PC-3 (cell line): ENCODE measurements at places on chromosomes 6 and 20. TPM values are rescaled to one million over a fixed set of nuclear protein-coding genes. Genes with fewer than 3 reads are reported as not detected.
A peak's percentile ranks its signal among the peaks of the same experiment; 100 is the strongest.

DNA sequence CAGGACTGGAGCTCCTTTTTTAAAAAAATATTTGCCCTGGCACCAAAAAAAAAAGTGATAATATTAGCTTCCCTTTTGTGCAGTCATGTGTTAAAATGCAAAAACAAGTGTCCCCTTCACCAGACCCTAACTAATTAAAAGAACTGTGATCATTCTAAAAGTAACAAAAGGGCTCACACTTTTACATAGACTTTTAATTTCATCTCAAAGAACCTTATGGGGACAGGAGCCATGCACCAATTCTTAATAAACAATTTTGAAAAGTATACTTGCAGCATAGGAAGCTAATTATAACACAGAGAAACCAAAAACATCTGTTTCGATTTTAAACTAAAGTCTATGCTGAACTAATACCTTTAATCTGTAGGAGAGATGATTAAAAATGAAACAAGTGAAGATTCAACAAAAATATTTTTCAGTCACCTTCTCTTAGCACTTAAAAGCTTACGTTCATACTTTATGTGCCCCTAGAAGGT, 17.3 kb downstream of the STX7 start:
- DNase-seq, result no peak

SLC17A9 gene
- total RNA-seq, result not detected in 2 replicates

DNA sequence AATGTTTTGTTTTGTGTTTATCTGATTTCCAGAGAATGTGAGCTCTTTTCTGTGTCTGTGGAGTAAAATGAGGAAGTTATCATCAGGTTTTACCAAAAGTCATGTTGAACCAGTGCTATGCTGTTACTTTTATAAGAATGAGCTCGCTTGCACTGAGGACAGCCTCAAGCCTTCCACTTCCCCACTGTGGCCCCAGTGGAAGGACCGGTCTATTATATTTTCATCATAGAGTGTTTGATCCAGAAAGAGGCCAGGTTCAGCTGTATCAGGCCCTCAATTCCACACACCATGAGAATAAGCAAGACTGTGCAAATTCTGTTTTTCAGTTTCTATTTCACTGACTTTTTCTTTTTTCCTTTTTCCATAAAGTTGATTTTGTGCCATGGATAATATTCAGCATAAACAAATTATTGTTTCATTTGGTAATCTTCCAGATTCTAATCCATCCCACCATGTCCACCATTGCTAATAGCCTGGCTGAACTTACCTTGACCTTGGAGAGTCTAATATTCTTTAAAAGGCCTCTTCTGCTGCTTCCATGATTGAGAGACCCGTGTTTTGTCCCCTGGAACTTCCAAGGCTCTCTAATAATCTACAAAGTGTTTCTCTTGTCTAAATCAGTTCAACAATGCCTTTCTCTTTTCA, 286.2 kb downstream of the THBS2 start:
- DNase-seq, result no peak

GRCh38 chr6:122118945-122119506, 280.4 kb upstream of the HSF2 start:
- no peak for DNase-seq

- DNase-seq, result no peak
Observed at GRCh38 chr6:109472132-109472995, 10.7 kb downstream of the ZBTB24 start.

TNXB gene
- total RNA-seq, result 2.9 and 3.3 TPM in 2 replicates

CNR1 gene
- not detected in 2 replicates for total RNA-seq

GRCh38 chr6:32983964-32984621, 15.7 kb downstream of the BRD2 start:
- DNase-seq, result no peak

DNA sequence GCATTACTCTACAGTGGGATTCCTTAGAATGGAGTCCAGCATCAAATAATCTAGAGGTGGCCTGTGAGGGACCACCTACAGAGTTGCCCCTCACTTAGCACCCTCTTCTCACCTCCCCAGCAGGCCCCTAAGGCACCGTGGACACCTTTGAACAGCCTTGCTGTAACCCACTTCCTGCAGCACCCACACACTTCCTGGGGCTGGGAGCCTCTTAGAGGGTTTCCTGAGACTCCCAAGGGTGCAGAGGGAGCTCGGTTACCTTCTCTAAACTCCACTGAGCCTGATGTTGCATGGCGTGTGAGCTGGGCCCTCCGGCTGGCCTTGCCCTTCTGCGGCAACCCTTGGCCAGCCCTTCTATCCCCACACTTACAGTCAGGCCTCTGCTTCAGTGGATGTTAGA, 7.3 kb upstream of the SIRPG start:
- DNase-seq, result no peak

NFATC2 gene
- 12.4 and 12.9 TPM in 2 replicates for total RNA-seq

- DNase-seq, result no peak
Observed at GRCh38 chr20:43188861-43189553, 699 bp downstream of the PTPRT start.

- no peak for DNase-seq
Observed at GRCh38 chr6:164331026-164331425, 916.5 kb downstream of the QKI start.

DNA sequence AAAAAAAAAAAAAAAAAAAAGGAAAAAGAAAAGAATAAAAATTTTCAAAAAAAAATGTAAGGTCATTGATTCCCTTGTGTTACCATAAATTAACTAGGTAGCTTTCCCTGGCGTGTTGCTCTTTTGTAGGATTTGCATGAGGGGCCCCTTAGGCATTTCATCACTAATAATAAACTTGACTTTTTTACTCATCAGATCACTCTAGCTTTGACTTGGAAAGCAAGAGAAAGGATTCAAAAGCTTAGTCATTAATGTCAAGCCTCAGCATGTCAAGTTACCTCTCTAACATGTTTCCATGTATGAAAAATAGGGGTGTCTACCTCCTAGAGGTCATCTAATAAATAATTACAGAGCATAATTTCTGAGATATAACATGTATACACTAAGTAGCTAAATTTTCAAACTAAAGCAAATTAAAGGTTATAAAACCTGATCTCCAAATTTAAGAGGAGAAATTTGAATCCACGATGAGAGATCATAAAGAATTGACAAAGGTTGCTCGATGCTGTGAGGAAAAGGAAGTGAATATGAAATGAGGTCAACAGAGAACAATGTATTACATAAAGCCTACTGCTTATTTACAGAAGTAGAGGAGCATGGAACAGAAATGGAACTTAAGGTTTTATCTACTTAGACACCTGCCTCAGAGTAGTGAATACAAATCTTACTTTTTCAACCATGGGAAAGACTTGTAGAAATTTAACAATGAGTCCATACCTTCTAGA, 86.8 kb downstream of the ARHGAP18 start:
- no peak for DNase-seq

DNA sequence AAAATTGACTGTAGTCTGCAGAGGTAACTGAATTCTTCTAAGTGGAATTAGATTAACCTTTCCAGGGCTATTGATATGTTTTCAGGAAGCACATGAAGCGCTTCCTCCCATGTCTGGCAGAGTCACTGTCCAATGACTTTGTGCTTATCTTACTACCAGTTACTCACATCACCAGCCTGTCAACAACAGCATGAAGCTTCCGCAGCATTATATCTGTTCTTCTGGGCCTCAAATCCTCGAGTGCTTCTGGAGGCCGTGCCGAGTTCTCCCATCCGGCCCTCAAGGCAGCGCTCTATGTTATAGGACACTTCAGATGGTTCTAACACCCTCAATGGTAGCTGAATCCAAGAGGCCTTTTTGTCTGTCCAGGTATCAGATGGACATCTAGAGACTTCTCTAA, 33.2 kb downstream of the PSMG4 start:
- no peak for DNase-seq

GRCh38 chr20:25503936-25504335, 81.4 kb downstream of the NINL start:
- DNase-seq, result no peak

GRCh38 chr6:170221753-170222400, 69.0 kb downstream of the DLL1 start:
- DNase-seq, result no peak

GRCh38 chr6:16494793-16495192, 256.4 kb downstream of the GMPR start:
- DNase-seq, result peak; percentile 53

DNA sequence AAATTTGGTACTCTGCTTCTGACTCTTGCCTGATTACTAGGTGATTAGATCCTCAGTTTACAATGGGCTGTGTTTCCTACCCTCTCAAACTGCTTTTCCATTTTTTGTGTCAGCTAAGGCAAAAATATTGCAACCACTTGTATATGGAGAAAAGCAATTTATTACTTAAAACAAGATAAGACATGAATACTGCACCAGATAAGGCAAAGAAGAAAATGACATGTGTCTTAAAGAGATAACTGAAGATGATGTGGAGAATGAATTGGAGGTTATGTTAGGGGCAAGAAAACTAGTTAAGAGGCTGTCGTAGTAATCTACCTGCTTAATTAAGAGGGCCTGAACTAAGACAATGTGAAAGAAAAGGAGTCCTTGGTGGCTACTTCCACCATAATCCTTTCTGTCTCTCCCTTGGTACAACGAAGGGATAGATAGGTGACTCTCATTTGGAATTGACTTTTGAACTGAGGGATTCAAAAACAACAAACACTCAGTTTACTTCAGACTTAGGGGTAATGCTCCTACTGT, 16.3 kb upstream of the REV3L start:
- DNase-seq, result no peak

GRCh38 chr6:9659848-9660247, 755.0 kb downstream of the TFAP2A start:
- DNase-seq, result no peak

APOM gene
- total RNA-seq, result 1.6 and 2.2 TPM in 2 replicates

DNA sequence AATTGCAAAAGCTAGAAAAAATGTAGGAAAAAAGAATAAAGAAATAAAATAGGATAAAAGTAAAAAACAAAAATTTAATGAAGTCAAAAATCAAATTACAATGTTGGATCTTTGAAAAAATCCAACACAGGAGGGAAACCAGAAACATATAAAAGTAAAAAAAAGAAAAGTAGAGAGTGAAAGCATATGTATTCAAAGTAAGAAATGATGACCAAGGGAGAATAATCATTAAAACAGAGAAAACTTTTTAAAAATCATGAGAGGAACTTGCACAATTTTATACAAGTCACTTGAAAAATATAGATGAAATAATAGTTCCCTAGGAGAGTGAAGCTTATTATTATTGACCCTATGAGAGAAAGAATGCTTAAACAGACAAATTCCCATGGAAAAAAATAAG, 138.2 kb downstream of the COL21A1 start:
- DNase-seq, result no peak

DNA sequence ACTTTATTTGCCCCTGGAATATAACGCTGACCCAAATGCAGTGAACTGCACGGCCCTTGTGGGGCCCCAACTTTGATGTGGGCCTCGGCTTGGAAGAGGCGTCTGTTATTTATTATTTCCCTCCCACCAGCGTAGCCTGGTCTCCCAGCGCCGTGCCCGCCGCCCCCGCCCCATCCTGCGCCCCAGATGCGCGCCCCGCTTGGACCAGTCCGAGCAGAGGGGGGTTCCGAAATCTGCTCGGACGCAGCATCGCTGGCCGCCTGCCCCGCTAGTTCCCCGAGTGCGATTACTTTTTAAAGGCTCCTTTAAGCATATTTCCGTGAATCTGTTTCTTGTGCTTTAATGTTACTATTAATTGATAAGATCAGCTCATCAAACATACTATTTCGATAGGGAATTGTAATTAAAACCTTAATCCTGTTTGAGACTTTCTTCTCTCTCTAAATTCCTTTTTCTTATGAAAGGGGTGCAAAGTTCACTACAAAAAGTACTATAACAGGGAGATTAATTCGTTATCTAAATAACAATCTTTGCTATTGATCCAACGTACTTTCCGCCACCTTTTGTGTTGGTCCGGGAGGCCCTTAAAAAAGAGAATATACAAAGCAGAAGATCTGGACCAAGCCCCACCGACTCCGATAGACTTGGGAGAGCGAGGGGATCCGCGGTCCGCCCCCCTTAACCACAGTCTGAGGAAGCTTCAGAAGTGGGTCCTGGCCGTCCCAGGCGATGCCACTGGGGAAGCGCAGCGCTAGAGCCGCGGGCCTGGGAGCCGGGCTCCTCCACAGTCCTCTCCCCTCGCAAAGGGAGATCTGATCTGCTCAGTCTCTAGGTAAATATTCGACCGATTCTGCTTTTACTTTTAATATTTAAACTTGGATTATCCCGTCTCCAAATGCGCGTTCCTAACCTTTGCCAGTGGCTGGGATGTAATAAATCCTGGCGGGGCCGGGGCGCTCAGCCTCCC, 10.2 kb downstream of the POU3F2 start:
- no peak for DNase-seq

- DNase-seq, result no peak
Observed at GRCh38 chr20:37326666-37327065, 19.3 kb upstream of the SRC start.

HSD17B8 gene
- 4.2 and 6.2 TPM in 2 replicates for total RNA-seq

DNA sequence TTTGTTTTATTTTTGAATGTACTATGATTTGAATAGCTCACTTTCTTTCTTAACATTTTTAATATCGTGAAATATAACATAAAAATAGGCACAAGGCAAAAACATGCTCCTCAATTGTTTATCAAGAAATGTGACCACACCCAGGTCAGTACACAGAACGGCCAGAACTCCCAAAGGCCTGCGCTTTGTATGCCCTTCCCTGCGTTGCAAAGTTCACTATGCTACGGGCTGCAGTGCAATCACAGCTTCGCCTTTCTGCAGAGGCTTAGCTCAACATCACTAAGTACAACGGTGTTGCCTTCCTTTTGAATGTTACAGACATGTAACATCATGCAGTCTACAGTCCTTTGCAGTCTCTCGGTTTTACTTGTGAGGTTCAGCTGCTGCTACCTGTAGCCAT, 333.4 kb downstream of the THBS2 start:
- no peak for DNase-seq

C6orf58 gene
- total RNA-seq, result not detected in 2 replicates

DNA sequence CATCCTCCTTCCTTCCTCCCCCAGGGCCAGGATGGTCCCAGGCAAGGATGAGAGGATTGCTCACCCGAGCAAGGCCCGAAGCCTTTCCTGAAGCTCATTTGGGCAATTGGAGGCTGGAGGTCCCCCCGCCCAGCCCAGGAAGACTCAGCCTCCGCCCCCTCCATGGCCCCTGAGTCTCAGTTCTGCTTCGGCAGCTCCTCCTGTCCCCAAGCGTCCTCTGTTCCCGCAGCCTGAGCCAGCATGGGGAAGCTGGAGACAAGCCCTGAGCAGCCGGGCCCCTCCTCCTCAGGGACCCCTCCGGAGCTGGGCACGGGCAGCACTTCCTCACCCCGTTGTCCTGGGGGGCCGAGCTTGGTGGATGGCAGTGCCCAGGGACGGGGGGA, 26.0 kb downstream of the SLC17A9 start:
- DNase-seq, result no peak

DNA sequence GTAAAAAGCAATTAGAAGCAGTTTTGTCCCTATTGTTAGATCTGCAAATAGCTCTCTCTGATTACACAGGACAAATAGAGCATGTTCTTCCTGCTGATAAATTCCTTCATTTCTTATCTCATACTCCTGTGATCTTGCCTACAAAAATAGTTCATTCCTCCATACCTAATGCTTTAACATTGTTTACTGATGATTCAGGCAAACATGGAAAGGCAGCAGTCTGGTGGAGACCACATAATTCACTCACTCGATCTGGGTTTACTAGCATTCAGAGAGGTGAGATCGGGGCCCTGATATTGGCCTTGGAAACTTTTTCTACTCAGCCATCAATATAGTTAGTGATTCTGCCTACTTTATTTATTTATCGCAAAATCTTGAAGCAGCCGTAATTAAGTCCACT, 20.2 kb downstream of the HLA-DPA1 start:
- DNase-seq, result no peak

GRCh38 chr6:73394577-73395354, at the start of gene DDX43:
TSS of gene DDX43 (plus strand) at chr6:73394828. CDS start at chr6:73394906, 78 bp downstream.
- DNase-seq, result no peak
